Nucleus accumbens (tissue), 56 donors: ENCODE measurements at places on chromosomes 16 and 17.

DNA sequence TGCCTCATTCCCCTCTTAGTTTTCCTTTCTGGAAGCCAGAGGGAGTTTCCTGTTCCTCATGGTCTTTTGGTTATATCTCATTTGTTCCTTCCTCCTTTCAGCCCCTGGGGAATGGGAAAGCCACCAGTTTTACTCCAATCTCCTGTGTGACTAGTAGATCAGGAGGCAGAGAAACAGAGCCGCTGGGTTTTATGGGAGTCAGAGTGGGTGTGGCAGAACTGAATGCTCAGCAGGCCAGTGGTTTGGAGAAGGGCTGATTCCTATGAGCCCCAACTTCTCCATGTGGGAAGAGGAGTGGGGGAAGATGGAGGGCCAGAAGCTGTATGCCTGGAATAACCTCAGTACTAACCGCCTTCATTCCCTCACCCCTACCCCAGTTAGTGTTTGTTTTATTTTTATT is 4.1 kb downstream of the DNAH2 start:
- no peak for DNase-seq

DNA sequence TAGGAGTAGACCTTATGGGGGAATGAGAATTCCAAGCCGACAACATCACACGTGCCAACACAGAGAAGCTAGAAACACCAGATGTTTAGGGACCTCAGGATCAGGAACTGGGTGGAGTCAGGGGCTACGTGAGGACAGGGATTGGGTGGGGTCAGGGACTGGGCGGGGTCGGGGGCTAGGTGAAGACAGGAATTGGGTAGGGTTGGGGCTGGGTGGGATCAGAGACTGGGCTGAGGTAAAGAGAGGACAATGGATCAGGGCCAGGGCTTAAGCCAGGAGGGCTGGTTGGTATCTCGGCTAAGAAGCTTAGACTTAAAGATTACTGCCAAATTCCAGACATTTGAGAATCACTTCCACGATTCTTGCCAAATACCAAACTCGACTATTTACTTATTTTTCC is 11.6 kb downstream of the TEKT5 start:
- no peak for DNase-seq

DNA sequence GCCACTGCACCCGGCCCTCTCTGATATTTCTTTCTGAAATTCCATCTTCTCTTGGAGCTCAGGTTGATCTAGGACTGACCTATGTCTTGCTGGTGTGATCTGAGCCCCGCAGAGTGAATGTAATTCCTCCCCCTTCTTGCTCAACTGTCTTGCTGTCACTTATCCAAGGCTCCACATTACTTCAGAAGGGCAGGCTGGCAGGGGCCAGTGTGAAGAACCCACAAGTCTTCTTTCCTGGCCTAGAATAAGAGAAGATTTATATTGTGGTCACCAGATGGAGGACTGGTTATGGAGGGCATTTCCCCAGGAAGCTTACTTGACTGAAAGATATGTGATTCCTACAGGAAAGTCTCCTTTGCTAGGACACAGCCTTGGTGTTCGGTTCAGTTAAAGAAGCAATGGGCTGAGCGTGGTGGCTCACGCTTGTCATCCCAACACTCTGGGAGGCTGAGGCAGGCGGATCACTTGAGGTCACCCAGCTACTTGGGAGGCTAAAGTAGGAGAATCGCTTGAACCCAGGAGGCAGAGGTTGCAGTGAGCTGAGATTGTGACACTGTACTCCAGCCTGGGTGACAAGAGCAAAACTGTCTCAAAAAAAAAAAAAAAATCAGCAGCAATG is 13.4 kb downstream of the ITGAL start:
- DNase-seq = no peak

GRCh38 chr16:52437277-52437670 is 109.7 kb downstream of the TOX3 start:
- DNase-seq = no peak

GRCh38 chr17:6989779-6990178 is 6.1 kb upstream of the ALOX12 start:
- DNase-seq = no peak

DNA sequence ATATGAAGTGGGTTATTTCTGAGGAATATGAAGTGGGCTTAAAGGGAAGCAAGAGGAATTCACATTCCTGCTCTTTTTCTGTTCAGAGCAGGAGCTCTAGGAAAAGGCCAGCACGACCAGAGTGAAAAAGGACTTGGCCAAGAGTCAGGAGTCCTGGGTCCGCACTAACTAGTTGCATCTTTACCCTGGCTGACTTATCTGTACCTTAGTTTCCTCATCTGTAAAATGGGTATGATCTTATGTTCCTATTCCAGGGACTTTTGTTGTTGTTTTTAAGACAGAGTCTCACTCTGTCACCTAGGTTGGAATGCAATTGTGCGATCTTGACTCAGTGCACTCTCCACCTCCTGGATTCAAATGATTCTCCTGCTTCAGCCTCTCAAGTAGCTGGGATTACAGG is 52.5 kb downstream of the CNGB1 start:
- no peak for DNase-seq

- DNase-seq = no peak
Measured at GRCh38 chr17:40992666-40993065, 1.3 kb downstream of the KRTAP3-3 start.

DNA sequence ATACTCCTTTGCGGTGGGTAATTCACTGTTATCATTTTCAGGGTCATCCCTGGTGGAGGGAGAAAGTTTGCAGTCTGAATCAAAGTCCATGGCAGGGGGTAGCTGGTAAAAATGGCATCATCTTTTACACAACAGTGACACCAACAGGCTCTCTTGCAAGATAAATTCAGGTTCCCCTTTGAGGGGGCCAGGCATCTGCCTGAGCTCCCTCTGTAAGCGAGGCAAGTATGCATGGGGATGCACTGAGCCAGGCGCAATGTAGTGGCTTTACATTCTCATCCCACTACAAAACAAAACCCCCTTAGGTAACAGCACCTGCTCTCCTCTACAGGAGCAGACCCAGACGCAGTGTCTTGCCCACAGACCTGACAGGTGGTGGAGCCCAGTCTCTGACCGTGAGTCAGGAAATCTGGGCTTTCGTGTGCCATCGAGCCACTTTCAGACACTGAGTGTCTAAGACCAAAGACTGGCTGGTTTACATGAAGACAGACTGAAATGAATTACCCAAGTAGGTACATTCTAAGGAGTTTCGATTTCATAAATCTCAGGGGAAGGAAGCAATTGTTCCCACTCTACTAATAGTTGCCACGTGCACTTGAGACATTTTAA is 17.7 kb downstream of the LITAFD start:
- DNase-seq = no peak

DNA sequence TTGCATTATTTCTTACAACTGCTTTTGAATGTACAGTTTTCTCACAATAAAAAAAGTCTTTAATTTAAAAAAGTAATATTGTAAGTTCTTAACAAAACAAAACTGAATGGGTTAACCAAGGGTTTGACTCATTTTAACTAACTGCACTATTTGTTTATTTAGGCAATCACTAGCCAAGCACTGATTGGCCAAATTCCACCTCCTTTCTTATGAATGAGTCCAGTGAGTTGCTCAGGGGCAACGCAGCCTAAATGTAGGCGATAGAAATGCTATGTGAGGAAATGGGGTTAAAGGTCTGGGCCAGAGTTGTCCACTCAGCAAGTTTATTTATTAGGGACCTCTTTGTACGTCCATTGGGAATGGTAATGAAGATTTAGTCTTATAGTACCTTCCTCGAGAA is 89.6 kb upstream of the MAF start:
- no peak for DNase-seq

- DNase-seq = no peak
Measured at GRCh38 chr16:10761373-10761772, 17.7 kb downstream of the NUBP1 start.

DNA sequence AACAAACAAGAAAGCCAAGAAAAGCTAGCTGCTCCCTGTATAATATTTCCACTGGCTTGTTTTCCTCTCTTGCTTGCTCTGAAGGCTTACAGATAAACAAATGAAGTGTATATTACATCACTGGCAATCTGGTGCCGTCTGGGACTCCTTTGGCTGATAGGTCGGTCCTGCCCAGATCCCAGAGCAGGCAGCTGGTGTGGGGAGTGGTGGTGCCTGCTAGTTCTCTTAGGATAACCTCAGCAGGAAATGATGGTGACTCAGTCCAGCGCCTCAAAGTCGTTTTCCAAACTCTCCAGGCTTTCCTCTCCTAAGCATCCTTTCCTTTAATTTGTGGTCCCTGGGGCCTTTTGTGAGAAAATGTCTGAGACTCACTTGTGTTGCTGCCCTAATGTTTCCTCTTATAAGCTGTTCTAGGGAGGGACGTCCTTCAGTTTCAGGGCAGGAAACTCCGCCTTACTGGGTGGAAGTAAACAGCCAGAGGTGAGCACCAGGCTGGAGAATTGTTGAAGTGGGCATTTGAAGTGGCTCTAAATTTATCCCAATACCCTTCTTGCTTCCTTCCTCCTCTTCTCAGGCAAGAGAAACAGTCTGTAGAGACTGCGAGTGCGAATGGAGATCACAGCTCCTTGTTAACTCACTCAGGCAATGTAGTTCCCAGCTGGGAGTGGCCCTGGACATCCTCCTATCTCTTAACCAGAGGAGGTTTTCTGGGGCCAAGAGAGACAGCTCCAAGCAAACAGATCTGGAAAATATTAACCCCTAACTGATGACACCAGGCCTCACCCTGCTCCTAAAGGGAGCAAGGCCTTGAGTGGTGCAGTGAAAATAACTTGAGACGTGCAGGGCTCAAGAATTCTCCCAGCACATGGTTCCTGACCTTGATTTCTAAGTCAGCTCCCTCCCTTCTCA is 34.9 kb downstream of the CD300LF start:
- no peak for DNase-seq

- no peak for DNase-seq
Measured at GRCh38 chr17:49703557-49704277, 4.0 kb downstream of the SLC35B1 start.

- DNase-seq = no peak
Measured at GRCh38 chr17:11638700-11639265, 40.5 kb downstream of the DNAH9 start.

- no peak for DNase-seq
Measured at GRCh38 chr17:44409309-44410028, 20.0 kb upstream of the ITGA2B start.

GRCh38 chr17:8109661-8110455 is 8.5 kb downstream of the ALOXE3 start:
- no peak for DNase-seq

DNA sequence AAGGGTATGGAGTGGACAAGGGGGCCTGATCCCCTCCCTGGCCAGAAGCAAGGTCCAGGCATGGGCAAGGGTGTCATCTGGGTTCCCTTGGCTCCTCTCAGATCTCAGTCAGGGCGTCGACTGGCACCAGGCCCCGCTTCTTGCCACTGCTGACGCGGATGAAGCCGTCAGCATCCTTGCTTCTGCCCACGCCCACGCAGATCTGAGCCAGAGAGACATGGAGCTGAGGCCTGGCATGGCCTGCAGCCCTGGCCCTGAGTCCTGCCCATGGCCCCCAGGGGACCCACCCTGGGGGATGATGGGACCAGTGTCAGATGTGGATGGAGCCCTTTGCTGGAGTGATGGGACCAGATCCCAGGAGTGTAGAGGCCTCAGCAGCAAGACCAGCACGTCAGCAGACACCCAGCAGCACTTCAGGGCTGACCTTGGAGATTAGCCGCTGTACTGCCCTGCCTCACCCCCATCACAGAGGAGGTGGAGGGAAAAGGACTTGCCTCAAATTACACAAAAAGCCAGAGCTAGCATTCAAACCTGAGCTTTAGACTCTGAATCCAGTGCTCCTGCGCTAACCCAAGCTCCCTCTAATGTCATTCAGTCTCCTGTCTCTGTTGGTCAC is 12.2 kb downstream of the RPL19 start:
- DNase-seq = no peak

GRCh38 chr16:54792811-54793210 is 137.9 kb upstream of the IRX5 start:
- no peak for DNase-seq
